ENCODE measurements at places on chromosomes 6 and 20. TPM values are rescaled to one million over a fixed set of nuclear protein-coding genes. Genes with fewer than 3 reads are reported as not detected.
A peak's percentile ranks its signal among the peaks of the same experiment; 100 is the strongest.

Gene TBX18
- not detected for total RNA-seq

GRCh38 chr6:157812425-157813171, 10.4 kb upstream of the SNX9 start:
- no peak for DNase-seq
- H3K4me1 ChIP-seq: peaks cover 8% of the 10 kb centered on the region
- no peak overlapping the region for H3K4me3 ChIP-seq
- H3K27me3 ChIP-seq: no peaks in the 10 kb centered on the region

Gene UBE2J1
- 52.9 TPM for total RNA-seq

DNA sequence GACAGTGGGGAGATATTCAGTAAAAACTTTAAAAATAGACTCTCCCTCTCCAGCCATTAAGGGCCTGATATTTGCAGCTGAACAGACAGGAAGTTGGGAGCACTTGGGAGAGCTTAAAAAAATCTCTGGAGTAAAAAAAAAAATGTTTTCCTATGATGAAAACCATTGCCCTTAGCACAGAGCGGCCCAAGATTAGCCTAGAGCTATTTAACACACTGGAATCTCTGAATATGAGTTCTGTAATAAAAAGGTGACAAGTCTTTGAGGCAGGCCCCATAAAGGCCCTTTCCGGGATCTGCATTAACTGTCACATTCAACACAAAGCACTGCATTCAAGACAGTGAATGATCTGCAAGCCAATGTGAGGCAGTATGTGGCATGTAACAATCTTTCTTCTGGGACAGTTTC, 393.7 kb downstream of the ZFAND3 start:
- H3K36me3 ChIP-seq: no peaks in the 10 kb centered on the region
- H3K4me1 ChIP-seq: no peaks in the 10 kb centered on the region
- no peaks in the 10 kb centered on the region for H3K27me3 ChIP-seq
- no peak overlapping the region for H3K4me3 ChIP-seq
- no peak overlapping the region for H3K27ac ChIP-seq

DNA sequence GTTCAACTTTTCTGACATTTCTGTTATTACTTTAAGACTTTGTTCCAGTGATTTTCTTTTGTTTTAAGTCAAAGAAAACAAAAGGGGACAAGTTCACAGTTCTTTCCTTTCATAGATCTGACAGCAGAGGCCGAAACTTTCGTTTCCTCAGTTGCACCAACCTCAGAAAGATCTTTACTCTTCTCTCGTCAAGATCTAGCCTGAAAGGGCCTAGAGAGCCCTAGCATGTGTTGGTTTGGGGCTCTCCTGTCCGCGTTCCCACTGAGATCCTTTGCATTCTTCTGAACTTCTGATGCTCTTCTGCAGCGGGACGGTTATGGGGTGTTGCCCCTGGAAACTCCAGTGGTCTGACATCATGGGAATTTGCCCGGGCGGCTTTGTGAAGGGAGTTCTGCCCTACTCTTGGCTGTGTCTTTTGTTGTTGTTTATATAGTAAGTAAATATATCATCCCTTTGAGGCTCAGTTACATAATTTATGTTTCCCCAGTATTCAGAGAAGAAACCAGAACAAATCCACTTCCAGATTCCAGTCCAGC, 129.1 kb downstream of the SASH1 start:
- H3K36me3 ChIP-seq: peaks cover 9% of the 10 kb centered on the region
- DNase-seq: no peak
- H3K27ac ChIP-seq: peak overlapping the region; percentile 3
- no peaks in the 10 kb centered on the region for H3K4me1 ChIP-seq
- no peak overlapping the region for H3K4me3 ChIP-seq

Gene CST2
- total RNA-seq: not detected

Gene FOXC1
- total RNA-seq: not detected

GRCh38 chr6:116200619-116201249, 53.1 kb downstream of the TSPYL4 start:
- no peak overlapping the region for H3K4me3 ChIP-seq
- no peak overlapping the region for H3K27ac ChIP-seq
- H3K36me3 ChIP-seq: no peaks in the 10 kb centered on the region
- H3K27me3 ChIP-seq: no peaks in the 10 kb centered on the region
- H3K4me1 ChIP-seq: no peaks in the 10 kb centered on the region

DNA sequence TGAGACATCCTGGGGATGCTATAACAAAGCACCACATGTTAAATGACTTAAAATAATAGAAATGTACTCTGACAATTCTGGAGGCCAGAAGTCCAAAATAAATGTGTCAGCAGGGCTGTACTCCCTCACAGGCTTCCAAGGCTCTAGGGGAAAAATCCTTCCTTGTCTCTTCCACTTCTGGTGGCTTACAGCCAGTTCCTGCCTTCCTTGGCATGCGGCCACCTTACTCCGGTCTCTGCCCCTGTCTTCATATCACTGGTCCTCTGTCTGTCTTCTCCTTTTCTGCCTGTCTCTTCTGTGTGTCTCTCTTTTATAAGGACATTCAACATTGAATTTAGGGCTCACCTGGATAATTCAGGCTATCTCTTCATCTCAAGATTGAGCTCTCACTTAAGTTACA, 155.3 kb upstream of the SYNCRIP start:
- H3K27me3 ChIP-seq: no peaks in the 10 kb centered on the region
- H3K36me3 ChIP-seq: no peaks in the 10 kb centered on the region
- H3K4me3 ChIP-seq: no peak overlapping the region
- no peaks in the 10 kb centered on the region for H3K4me1 ChIP-seq

Measured in Peyer's patch (tissue), 4 donors.